ENCODE measurements at places on chromosomes 13 and 19. TPM values are rescaled to one million over a fixed set of nuclear protein-coding genes. Genes with fewer than 3 reads are reported as not detected.

DNA sequence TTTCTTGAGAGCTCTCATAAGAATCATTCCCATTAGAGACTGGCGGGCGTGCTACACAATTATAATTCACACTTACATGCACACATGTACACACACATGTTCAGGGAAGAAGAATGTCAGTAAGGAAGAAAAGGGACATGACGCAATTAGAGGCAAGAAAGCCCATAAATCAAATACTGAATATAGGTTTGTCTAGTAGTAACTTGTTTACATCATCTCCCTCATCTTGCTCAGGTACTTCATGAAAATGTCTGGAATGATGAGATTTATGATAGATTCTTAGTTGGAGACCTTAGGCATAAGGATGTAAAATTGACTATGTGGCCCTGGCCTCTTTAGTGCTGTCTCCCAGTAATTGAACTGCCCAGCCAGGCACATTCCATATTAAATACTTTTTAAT, 628.0 kb upstream of the PCDH20 start:
- no peak for DNase-seq
- no peaks in the 10 kb centered on the region for H3K27me3 ChIP-seq
- H3K4me1 ChIP-seq, result no peaks in the 10 kb centered on the region
- no peaks in the 10 kb centered on the region for H3K36me3 ChIP-seq
- no peak overlapping the region for H3K4me3 ChIP-seq

GRCh38 chr19:33745297-33745696, 51.4 kb upstream of the KCTD15 start:
- no peak overlapping the region for H3K27ac ChIP-seq
- no peaks in the 10 kb centered on the region for H3K4me1 ChIP-seq
- DNase-seq, result no peak
- H3K36me3 ChIP-seq, result no peaks in the 10 kb centered on the region

Gene C19orf47
- total RNA-seq, result 11.7 TPM

DNA sequence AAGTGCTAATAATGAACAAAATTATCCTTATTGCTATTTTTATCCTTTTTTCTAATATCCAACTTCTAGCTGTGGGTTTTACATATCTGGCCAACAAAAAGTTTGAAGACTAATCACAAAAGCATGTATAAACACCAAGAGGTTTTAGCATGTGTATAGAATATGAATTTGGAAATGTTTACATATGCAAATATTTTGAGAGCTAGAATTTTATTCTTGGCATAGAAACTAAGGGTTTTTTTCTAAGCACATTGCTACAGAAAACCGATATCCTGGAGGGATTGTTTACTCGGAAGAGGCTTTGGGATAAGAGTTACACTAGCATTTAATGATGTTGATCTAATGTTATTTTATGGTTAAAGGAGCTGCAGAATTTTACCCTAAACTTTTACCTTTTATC, 392.1 kb downstream of the EFNB2 start:
- no peak overlapping the region for H3K27ac ChIP-seq
- no peak for DNase-seq
- no peaks in the 10 kb centered on the region for H3K36me3 ChIP-seq
- H3K4me3 ChIP-seq, result no peak overlapping the region

Data from Karpas-422 (cell line).